ENCODE measurements at places on chromosomes 6 and 20. TPM values are rescaled to one million over a fixed set of nuclear protein-coding genes. Genes with fewer than 3 reads are reported as not detected.
A peak's percentile ranks its signal among the peaks of the same experiment; 100 is the strongest.

DNA sequence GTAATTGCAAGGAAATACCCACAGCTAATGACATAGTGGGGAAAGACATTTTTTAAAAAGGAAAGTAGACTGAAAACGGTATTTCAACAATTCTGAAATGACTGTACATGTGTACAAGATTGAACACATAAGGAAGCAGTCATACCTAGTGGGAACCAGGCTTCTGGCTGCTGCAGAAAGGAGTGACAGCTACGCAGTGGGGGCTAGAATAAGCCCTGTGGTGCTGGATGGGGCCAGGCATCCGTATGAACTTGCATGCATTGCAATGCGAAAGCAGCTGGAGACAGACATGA lies 54.9 kb upstream of the GPR31 start:
- no peak for DNase-seq

- DNase-seq: no peak
These were observed 220.3 kb downstream of the PREX1 start for GRCh38 chr20:48607544-48607865.

DNA sequence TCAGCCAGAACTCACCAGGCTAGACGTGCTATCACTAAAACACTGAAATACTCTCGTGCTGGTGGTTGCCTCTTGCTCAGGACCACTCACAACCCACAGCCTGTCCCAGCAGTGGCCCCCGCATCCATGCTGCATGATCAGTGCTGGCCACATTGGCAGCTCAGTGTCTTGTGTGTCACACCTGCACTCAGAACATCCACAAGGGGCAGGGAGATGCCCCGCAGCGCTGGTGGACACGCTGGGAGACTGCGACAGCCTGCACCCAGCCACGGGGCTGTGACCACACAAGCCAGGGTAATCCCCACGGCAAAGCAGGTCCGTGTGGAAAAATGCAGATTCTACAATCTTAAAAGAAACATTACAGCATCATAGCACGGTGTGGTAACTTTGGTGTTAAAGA lies 23.9 kb upstream of the APMAP start:
- no peak for DNase-seq

Gene CAGE1
- polyA plus RNA-seq: not detected

Gene UNC93A
- polyA plus RNA-seq: not detected

Gene PHACTR1
- not detected for polyA plus RNA-seq

Gene PTCRA
- not detected for polyA plus RNA-seq

- no peak for DNase-seq
These were observed at the start of gene EZR for GRCh38 chr6:158819213-158819976. EZR (minus strand) TSS chr6:158819368; CDS start chr6:158818093, 1,275 bp downstream.

DNA sequence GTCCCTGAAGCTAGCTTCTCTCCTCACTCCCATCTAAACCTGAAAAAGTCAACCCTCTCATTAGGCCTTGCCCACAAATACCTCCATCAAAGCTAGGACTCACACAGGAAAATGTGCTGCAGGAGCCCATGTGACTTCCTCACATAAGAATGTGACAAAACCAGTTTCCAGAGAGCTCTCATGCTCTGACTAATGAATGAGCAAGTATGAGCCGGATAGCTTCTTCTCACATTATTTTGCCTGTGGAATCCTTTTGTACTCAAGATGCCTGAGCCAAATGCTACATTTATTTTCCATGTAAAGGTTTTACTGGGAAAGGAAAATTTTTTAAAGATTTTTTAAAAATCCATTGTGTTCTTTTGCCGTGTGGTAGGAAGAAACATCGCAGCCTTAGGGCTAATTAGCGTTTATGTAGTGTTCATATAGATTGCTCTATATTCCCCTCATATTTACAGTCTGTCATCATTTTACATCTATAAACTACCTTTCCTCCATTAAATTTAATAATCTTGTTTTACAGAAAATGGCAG lies 68.6 kb upstream of the CCN6 start:
- DNase-seq: no peak

DNA sequence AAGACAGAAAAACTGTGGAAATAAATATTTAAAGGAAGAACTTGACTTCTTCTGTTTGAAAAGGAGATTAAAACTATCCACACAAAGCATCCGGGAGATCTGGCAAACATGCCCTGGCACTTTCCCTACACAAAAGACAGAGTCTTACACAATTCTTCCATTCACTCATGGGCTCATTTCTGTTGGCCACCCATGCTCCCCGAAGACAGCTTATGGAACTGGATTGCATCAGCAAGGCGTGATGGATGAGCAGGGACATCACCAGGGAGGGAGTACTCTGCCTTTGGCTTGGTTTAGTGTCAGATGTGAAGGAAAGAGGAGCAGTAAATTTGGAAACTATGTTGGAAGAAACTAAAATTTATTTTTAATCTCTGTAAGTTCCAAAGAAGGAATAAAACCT lies 379.3 kb downstream of the CD109 start:
- peak; percentile 91 for DNase-seq

- DNase-seq: no peak
These were observed 31.8 kb downstream of the SNRNP48 start for GRCh38 chr6:7621761-7622160.

Gene SRMS
- not detected for polyA plus RNA-seq

DNA sequence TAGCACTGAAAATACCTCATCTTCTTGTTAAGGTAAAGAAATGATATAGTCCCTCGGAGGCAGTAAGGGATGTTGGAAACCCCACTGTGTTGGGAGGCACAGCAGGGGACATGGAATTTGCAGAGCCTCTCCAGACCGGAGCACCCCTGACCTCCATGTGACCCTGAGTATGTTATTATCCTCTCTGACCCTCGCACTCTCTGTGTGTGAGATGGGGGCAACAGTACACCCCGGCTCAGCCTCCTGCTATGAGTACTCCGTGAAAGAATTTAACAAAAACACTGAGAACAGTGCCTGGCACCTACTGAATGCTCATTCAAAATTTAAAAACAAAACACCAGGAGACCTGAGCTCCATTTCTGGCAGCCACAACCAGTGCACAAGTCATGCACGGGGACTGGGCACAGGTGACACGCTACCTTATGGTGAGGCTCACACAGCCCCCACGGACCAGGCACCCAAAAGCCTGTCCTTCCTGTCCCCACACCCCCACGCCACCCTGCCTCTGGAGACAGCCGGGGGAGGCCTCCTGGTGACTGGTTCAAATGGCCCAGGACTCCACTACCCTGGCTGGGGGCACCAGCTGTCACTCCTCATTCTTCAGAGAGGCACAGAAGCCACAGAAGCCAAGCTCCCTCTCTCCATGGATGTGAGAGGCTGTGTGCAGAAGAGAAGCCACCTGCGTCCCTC lies 6.1 kb downstream of the NINL start:
- no peak for DNase-seq

DNA sequence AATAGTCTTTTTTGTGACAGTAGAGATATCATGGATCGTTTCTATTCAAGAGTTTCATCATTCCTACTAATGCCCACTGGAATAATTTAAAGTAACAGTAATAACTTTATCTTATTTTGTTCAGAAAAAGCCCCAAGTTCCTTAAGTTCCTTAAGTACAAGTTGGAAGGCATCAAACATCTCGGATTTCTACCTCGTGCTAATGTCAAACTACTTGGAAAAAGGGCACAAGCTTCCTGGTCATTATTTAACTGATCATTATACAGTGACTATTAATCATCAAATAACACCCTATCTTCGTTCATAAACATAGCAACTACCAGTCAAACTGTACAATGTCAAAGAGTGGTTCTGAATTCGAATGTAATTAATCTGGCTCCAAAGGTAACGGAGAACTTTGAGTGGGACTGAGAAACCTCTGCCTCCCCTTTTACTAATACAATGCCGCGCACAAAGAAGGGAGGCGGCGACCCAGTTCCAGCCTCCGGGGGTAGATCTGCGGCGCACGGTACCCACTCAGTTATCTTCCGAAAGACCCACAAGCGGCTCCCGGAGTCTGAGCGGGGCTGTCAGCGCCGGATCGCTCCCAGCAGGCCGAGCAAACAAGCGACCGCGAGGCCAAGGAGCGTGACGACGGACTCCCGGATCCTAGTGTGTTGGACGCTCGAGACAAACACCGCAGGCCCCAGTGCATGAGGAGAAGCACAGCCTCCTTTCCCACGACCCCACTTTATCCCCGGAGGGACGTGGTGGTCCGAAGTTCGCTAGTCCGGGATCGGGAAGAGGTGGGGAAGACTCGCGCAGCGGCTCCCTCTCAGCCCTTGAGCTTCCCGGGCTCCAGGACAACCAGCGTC lies 716 bp downstream of the SHPRH start:
- DNase-seq: peak; percentile 21

- DNase-seq: no peak
These were observed 893.7 kb downstream of the TFAP2A start for GRCh38 chr6:9521152-9521530.

DNA sequence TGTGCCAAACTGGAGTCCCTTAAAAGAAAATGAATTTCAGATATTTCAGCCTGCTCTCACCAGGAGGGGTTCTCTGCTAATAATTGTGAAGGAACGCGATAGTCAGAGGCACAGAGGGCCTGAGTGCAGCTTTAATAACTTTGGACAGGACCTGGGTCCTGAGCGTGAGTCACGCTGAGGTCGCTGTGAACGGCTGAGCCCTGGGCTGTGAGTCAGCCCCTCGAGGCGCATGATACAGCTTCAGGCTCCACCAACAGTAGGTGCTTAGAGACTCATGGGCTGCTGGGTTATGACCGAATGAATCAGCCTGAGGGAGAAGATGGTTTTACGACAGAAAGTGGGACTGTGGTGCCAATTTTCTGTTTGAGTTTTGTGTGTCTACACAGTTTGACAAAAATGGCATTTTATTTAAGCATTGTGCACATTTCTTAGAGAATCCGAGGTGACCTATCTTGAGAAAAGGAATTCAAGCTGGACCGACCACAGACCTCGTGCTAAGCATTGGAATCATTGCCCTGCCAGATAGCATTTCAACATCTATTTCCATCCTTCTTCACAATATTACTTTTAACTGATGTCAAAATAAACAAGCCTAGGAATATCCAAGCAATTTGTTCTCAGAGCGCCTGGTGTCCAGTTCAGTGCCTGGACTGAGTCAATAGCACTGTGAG lies 183.0 kb downstream of the THBS2 start:
- DNase-seq: no peak

DNA sequence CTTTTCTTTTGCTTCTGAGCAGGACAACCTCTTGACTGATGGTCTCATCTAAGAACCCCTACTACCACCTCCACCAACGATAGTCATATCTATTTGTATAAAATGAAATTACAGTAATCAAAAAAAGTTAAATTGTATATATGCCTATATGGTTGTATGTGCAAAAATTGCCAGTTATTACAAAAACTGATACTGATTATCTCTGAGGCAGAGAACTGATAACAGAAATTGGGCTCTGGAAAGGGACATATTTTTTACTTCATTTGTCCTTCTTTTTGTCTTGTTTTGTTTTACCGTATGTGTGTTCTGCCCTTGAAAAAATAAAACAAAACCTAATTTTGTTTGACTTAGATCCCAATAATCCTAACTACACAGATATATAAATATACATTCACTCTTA lies 574.4 kb upstream of the NOX3 start:
- DNase-seq: no peak

- no peak for DNase-seq
These were observed 194.4 kb downstream of the BMP7 start for GRCh38 chr20:57071954-57072583.

- no peak for DNase-seq
These were observed 30.3 kb downstream of the CEBPB start for GRCh38 chr20:50220894-50221365.

DNA sequence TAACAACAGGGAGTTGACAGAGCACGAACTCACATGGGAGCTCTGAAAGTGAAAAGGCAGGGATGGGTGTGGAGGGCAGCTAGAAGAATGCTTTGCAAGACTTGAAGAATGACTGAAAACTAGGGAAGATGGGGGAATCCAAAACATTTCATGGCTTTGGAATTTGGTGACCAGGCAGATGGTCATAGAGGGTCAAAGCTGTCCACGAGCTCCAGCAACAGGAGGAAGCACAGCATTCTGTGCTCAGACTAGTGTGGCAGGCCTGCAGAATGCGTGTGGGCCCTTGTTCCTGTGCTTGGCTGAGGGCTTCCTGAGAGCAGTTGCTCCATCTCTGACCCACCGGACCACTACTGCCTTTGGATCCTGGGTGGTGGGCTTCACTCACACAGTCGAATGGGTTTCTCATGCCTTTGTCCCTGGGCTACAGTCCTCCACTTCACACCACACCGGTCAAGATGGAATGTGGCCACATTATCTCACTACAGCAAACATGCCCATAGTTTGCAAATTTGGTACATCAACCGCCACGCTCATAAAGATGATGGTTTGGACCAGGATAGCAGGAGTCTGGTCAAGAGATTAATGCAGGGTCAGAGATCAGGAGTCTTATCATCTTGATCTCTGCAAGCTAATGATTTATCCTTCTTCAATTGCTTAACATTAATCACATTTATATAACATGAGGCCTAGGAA lies 100.7 kb downstream of the SGK1 start:
- no peak for DNase-seq

DNA sequence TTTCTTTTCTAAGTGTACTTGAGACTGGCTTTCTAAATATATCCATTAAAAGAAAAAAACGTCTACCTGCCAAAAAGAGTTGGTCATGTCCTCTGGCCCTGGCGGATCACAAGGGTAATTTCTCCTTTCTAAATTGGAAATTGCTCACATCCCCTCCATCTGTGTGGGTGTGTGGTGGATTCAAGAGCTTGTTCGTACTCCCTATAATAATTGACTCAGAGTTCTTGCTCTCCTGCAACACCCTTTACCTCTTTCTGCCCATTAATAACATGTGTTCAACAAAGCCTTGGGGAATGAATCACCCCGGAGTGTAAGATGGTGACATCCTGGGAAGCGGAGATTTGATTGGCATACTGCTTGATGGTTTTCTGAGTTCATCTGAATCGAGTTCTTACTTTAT lies 263.8 kb downstream of the ALDH8A1 start:
- no peak for DNase-seq

- DNase-seq: no peak
These were observed 117.3 kb downstream of the TMEM170B start for GRCh38 chr6:11654876-11655275.

Gene VSX1
- not detected for polyA plus RNA-seq

Gene CEP162
- polyA plus RNA-seq: 6.4 TPM

- peak; percentile 16 for DNase-seq
These were observed 39.3 kb downstream of the PCNA start for GRCh38 chr20:5080384-5080877.

- no peak for DNase-seq
These were observed 176.8 kb downstream of the NFATC2 start for GRCh38 chr20:51365670-51366069.

- DNase-seq: no peak
These were observed 247.0 kb downstream of the ATXN1 start for GRCh38 chr6:16514249-16514648.

DNA sequence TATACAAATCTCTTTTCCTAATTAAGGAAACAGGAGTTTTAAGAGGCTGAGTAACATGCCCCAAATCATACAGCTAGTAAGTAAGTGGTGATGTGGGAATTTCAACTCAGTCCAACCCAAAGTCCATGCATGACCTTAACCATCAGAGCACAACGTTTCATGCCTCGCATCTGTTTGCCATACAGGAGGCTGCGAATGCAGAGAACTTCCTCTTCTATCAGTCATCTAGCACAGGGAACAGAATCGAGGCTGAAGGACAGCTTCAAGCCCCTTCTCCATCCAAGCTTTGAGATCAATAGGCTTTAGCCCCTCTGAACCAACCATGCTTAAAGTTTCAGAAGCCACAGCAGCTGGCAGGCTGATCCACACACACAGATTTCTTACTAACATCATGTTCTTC lies 113.2 kb downstream of the MAFB start:
- DNase-seq: no peak

Data from muscle of arm (tissue), 14 donors.